ENCODE measurements at places on chromosomes 6 and 20.

DNA sequence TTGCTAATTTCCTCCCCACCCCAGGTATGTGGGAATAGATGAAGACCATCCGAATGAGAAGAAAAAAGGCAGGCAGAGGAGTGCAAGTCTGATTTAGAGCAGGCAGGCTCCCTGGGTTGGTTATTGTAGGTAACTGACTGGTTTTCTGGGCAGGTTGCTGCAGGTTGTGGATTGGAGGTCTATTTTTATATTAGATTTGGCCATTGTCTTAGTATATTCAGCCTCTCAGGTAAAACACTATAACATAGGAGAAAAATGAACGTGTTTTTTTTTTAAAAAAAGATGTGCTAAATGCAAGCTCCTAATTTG lies 492 bp upstream of the TBC1D7 start:
- no peak for DNase-seq

DNA sequence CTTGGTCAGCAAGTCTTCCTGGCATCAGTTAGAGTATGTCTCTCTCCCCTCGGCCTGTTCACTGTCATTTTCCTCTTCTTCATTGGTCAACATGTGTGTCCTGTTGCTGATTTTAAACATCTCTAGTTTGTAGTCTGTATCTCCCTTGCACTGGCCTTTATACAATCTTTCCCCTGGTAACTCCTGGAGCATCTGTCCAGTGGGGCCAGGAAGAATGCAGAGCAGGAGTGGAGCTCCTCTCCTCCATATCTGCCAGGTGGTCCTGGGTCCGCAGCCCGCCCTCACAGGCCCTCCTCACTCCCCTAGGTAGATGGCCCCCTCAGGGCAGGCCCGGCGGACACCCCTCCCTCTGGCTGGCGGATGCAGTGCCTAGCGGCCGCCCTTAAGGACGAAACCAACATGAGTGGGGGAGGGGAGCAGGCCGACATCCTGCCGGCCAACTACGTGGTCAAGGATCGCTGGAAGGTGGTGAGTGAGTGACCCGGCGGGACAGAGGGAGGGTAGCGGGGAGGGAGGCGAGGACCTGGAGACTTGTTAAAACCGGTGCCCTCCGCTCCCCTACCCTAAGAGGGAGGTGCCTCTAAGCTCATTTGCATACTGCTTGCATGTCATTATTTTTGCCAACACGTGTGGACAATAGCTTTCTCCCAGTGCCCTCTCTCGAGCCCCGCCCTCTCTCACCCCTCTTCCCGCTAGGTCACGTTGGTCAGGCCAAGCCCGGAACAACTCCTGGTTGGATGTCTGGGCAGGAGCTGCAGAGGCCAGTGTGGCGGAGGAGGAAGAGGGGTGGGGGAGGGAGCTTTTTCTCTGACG lies 3.2 kb downstream of the TTBK1 start:
- peak; percentile 88 for DNase-seq

GRCh38 chr6:2854396-2854982 lies 12.8 kb upstream of the SERPINB1 start:
- no peak for DNase-seq

- DNase-seq: no peak
These were observed 202.9 kb downstream of the GMPR start for GRCh38 chr6:16441262-16441661.

DNA sequence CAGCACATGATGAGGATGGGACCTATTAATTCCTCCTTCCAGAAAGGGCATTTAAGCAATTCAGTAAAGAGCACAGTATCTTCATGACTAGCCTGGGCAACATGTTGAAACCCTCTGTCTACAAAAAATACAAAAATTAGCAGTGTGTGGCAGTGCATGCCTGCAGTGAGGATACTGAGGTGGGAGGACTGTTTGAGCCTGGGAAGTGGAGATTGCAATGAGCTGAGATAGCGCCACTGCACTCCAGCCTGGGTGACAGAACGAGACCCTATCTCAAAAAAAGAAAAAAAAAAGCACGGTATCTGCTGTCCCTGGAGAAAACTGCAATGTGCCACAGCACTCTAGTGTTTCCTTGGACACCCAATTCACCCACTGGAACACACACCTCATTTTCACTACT lies 18.4 kb downstream of the SAMD3 start:
- no peak for DNase-seq

- DNase-seq: no peak
These were observed 337.0 kb downstream of the CDH26 start for GRCh38 chr20:60295214-60295613.

Data from neuronal stem cell (in vitro differentiated cells).